BJ (cell line): ENCODE measurements at places on chromosomes 6 and 20.

GRCh38 chr6:7242835-7243178, 70.2 kb downstream of the SSR1 start:
- DNase-seq, result no peak

DNA sequence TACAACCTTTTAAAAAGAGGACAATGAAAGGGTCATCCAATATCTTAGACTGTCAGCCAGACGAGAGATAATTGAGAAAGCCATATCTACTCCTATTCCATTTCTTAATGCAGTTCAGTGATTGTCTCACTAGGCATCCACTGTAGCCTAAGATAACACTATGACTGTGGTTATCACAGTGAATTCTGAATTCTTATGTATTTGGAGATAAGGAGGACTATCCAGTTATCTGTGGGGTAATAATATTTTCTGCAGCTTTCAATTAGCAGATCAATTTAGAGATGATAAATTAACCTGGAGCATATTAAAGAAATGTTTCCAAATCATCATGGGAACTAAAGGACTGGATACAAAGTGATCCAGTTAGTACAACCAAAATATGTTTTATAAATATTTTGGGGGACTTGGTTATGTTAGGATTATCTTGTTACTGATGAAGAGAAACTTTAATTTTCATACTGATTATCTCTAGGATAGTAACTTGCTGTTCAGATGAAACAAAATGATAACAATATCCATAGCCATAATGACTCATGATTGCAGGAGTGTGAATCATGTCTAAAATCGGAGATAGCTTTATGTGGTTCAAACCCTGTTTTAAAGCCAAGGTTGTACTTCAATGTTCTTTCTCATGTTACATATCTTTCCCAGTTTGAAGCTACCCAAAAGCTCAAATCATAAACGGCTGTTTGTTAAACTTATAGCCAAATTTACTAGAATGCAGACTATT, 1152.0 kb downstream of the HACE1 start:
- no peak for DNase-seq

- no peak for DNase-seq
These were observed 40.4 kb downstream of the DNAAF9 start for GRCh38 chr20:3367089-3367488.

GRCh38 chr20:6715401-6715941, 52.0 kb upstream of the BMP2 start:
- DNase-seq, result no peak

GRCh38 chr20:24461848-24462247, 7.6 kb upstream of the SYNDIG1 start:
- no peak for DNase-seq

DNA sequence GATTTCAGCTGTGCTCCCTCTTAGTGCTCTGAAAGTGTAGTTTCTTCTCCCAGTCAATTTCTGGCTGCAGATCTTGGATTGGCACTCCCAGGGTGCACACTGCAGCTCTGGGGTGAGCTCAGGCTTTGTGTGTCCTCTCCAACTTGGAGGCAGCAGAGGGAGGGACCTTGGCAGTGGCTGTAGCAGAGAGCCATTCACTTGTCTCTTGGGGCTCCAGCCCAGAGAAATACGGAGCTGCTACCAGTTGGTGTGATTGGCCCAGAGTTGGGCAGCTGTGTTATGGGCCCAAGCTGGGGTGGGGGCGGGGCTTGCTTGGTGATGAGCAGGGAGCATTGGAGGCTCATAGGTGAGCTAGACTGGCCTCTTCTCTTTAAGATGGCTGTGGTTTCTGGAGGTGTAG, 65.9 kb downstream of the KLHL32 start:
- no peak for DNase-seq

DNA sequence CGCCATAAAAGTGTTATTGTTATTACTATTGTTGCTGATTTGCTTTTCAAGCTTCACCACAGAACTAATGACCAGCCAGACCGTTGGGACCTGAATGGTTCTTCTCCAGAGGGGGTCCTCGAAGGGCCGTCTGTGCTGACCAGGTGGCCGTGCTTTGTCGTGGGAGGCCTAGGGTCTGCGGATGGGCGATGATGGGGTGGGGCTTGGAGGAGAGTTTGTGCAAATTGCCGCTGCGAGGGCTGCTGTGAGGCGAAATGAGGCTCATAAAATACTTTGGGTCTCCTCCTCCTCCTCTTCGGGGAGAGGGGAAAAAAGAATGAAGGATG, 6.0 kb upstream of the ZBTB22 start:
- DNase-seq, result no peak

DNA sequence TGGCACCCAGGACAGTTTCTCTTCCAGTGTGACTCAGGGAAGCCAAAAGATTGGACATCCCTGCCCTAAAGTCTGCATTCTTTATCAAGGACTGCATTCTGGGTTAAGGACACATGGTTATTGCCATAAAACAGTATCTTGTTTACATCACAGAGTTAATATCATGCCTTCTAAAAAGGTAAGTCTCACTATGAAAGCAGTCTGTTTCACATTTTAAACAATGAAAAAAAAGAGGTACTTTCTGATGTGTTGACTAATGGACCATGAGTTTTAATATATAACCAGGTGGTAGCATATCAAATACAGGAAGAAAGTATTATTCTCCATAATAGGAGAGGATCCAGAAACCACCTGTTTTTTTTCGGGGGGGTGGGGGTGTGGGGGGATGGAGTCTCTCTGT, 93.7 kb downstream of the TIAM2 start:
- DNase-seq, result no peak

DNA sequence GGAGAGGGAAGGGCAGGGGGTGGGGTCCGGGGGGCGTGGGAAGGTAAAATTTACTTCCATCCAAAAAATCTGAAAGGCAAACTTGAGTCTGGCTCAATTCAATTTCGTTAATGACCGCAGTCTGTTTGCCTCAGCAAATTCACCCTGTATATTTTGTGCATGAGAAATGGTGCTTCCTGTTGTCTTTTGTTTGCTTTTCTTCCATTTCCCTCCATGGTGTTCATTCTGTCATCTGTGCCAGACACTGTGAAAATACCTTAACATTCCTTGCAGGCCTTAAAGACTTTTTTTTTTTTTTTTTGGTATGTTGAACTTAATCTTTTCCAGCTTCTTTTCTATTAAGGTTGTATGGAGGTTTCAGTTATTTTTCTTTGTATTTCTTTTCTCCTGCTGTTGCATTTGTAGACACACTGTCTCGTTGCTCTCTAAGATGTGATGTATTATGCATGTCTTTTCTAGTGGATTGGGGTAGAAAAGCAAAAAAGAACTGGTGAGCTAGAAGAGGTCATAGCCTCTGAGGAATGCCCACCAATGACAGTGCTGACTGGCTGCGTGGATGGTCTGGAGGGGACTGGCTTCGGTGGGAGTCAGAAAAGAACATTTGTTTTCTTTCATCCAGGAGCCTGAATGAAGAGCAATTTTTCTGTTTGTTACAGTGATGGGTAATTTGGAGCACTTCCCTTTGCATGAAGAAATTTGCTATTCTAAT, 585.0 kb upstream of the MAP3K7 start:
- DNase-seq, result no peak

DNA sequence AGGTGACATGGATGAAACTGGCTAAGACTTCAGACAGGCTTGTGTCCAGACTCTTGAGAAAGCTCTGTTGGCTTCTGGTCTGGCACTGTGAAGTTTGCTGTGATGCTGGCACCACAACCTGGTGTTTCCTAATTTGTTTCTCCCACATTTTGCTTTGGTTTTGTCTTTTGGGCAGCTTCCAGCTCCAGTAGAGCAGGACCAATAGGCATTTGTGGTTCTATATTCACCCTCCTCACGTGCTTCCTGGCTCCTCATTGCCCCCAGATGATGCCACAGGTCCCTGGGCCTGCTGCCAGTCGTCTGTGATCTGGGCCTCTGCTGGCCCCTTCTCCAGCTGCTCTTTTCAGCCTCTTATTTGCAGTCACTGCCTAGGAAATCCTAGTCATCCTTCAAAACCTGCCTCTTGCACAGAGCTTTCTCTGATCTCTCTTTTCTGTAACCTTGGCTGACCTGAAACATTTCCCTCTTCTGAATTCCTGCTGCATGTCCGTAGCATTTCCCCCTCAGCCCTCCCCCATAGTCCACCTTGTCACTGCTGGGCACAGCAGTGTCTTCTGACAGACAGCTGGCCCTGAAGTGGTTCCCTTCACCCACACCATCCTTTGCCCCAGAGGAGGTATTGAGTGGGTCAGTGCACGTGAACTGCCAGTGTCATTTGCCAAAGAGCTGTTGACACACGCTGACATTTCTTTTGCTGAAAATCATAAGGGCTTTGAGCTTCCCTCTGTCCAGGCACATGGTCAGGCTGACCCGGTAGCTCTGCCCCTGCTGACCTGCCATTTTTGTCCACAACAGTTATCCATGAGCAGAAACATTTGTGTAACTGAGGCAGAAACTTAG, 63.0 kb downstream of the PTPN1 start:
- no peak for DNase-seq

- no peak for DNase-seq
These were observed 914.5 kb downstream of the EYS start for GRCh38 chr6:64792534-64792933.

GRCh38 chr20:32858189-32858588, 534 bp upstream of the EFCAB8 start:
- DNase-seq, result no peak

GRCh38 chr20:8050157-8050837, 30.7 kb upstream of the TMX4 start:
- DNase-seq, result no peak

DNA sequence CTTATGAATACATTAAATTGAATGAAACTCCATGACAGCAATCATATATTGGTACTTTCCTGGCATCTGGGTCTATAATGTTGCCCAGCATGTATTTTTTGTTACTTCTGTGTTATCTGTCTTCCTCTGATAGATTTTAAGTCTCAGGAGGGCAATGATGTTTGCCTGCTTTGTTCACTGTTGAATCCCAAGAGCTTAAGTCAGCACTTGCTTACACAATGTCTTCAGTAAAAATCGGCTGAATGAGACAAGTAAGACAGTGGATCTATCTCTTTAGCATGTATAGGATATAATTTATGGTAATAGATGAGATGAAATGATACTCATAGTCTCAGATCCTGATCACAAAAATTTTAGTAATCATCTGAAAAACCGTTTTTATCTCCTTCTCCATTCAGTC, 1034.9 kb upstream of the EPHA7 start:
- no peak for DNase-seq

GRCh38 chr6:87702589-87702945, 534 bp upstream of the AKIRIN2 start:
- DNase-seq, result no peak

DNA sequence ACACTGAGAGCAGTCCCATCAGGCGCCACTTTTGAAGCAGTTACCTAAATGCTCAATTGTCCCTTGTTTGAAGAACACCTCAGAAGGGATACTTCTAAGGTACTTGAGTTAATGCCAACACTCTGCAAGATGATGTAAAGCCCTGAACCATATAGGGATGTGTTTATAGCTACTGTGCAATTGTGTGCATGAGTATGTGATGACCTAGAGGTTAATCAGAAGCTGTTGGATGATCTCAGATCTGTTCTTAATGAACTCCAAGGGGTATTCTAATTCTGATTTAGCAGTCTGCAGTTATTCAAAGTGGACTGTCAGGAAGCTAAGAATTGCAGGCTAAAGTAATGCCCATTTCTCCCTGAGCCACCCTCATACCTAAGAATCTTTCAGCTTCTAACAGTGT, 158.3 kb downstream of the TMEM242 start:
- DNase-seq, result no peak

DNA sequence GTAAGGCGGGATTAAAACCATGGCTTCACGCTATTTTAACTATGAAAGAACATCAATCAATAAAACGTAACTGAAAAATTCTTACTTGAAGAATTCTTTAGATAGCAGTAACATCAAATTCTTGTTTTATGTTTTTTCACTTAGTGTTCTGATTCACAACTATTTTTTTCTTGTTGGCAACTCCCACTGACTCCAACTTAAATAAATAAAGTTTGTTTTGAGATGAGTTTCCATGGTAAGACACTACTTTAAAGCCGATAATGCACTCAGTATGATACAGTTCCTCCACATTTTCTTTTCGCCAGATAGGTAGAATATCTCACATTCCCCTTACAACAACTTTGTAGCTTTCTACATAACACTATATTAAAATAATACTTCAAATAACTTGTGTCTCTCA, 33.1 kb upstream of the CNKSR3 start:
- DNase-seq, result no peak

- no peak for DNase-seq
These were observed 29.7 kb downstream of the SAYSD1 start for GRCh38 chr6:39085129-39085797.

DNA sequence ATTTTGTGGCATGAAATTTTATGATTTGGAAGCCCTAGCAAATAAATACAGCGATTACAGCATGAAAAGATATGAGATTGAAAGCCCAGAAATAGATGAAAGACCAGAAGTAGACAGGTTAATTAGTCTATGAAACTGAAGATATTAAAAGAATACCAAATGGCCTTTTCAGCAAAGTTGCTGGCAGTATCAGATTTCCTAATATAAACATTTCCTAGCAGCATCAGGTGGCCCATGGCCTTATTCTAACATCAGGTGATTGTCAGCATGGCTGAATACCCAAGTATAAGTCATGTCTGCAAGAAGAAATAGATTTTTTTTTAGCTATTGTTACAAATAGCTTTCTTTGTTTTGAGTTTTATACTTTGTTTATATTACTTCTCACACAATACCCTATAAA, 93.2 kb downstream of the CLVS2 start:
- no peak for DNase-seq

GRCh38 chr6:144062786-144063185, 32.6 kb downstream of the SF3B5 start:
- DNase-seq, result no peak

GRCh38 chr6:126002755-126003679, 16.7 kb downstream of the TRMT11 start:
- no peak for DNase-seq

GRCh38 chr6:73612611-73613010, 41.2 kb downstream of the SLC17A5 start:
- no peak for DNase-seq

GRCh38 chr6:143745166-143746133, 67.7 kb downstream of the PHACTR2 start:
- DNase-seq, result no peak

- DNase-seq, result no peak
These were observed 290.9 kb upstream of the TSHZ2 start for GRCh38 chr20:52681288-52681687.

- no peak for DNase-seq
These were observed 33.5 kb downstream of the EIF2S2 start for GRCh38 chr20:34078540-34078939.

- no peak for DNase-seq
These were observed 83.7 kb upstream of the ZNF322 start for GRCh38 chr6:26743157-26743821.

DNA sequence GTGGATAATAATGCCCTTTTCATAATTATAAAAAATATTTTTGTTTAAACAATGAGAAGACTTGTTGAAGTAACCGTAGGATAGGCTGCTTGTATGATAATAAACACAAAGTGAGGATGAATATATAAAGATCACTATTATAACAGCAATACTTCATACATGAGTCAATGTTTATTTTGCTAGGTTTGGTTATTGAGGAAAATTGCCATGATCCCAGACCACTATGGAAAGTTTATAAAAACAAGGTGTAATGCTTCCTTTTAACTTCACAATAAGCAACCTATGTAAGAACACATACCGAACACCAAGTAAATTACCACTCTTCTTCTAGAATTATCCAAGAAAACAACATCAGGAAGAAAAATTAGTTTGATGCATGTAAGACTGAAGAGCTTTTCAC, 495.3 kb upstream of the RNF217 start:
- DNase-seq, result no peak
